ENCODE measurements at places on chromosomes 7 and 10. TPM values are rescaled to one million over a fixed set of nuclear protein-coding genes. Genes with fewer than 3 reads are reported as not detected.
A peak's percentile ranks its signal among the peaks of the same experiment; 100 is the strongest.

The CCSER2 gene
- 21.7 TPM for total RNA-seq

The FZD8 gene
- 4.3 TPM for total RNA-seq

The PBLD gene
- 40.5 TPM for total RNA-seq

The BET1 gene
- 19.8 TPM for total RNA-seq

The DGKI gene
- total RNA-seq: 0.12 TPM

The CYREN gene
- 29.0 TPM for total RNA-seq

The SYT15B gene
- total RNA-seq: 3.1 TPM

GRCh38 chr7:108015740-108016139 lies 12.8 kb upstream of the LAMB1 start:
- peaks cover 42% of the 10 kb centered on the region for H3K4me1 ChIP-seq
- H3K4me3 ChIP-seq: no peak overlapping the region
- H3K27me3 ChIP-seq: no peaks in the 10 kb centered on the region
- no peaks in the 10 kb centered on the region for H3K36me3 ChIP-seq
- no peak for DNase-seq

- peak; percentile 25 for DNase-seq
- H3K27ac ChIP-seq: no peak overlapping the region
- no peaks in the 10 kb centered on the region for H3K4me1 ChIP-seq
- H3K4me3 ChIP-seq: no peak overlapping the region
- H3K36me3 ChIP-seq: no peaks in the 10 kb centered on the region
- H3K27me3 ChIP-seq: no peaks in the 10 kb centered on the region
Observed at GRCh38 chr7:23938937-23939552, 229.0 kb downstream of the STK31 start.

- peak; percentile 93 for DNase-seq
- no peaks in the 10 kb centered on the region for H3K4me1 ChIP-seq
- H3K4me3 ChIP-seq: peak overlapping the region; percentile 30
- H3K27me3 ChIP-seq: no peaks in the 10 kb centered on the region
- no peak overlapping the region for H3K27ac ChIP-seq
Observed at GRCh38 chr10:73940634-73941221, 29.8 kb downstream of the PLAU start.

- H3K27me3 ChIP-seq: no peaks in the 10 kb centered on the region
- no peak for DNase-seq
- no peaks in the 10 kb centered on the region for H3K4me1 ChIP-seq
- no peak overlapping the region for H3K27ac ChIP-seq
Observed at GRCh38 chr10:119479532-119479931, 63.0 kb downstream of the RGS10 start.

DNA sequence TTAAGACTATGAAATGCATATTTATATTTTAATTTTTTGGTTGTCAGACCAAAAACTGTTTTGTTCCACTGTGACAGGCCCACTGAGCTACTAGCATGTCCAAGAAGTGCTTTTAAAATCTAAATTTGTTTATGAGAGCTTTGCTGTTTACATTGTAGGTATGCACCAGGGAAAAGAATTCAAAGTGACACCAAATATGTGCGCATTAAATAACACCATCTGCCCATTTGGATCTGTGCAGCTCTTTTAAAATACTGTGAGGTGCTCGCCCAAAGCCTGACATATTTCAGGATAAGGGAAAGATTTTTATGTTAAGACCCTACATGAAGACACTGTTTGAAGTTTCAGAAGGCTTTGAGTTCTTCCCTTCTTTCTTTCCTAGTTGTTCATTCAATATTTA lies 162.9 kb downstream of the ST7 start:
- no peaks in the 10 kb centered on the region for H3K36me3 ChIP-seq
- DNase-seq: no peak
- no peak overlapping the region for H3K27ac ChIP-seq
- no peak overlapping the region for H3K4me3 ChIP-seq
- H3K4me1 ChIP-seq: peaks cover 3% of the 10 kb centered on the region
- no peaks in the 10 kb centered on the region for H3K27me3 ChIP-seq

DNA sequence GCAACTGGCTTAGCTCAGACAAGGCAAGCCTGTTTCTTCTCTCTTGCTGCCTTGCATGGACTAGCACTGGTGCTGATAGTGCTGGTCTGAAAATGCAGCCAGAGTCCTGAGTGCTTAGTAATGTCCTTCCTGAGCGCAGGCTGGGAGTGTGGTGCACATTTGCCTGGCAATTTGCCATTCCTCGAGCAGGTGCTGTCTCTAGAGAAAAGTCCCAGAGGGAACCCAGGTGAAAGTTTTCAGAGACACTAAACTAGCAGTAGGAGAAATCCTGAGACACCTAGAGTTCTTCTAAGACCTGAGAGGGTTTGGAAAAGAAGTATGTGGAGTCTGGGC lies 1.9 kb downstream of the SFTPD start:
- no peak overlapping the region for H3K4me3 ChIP-seq
- no peak overlapping the region for H3K27ac ChIP-seq
- no peaks in the 10 kb centered on the region for H3K4me1 ChIP-seq
- no peaks in the 10 kb centered on the region for H3K36me3 ChIP-seq

DNA sequence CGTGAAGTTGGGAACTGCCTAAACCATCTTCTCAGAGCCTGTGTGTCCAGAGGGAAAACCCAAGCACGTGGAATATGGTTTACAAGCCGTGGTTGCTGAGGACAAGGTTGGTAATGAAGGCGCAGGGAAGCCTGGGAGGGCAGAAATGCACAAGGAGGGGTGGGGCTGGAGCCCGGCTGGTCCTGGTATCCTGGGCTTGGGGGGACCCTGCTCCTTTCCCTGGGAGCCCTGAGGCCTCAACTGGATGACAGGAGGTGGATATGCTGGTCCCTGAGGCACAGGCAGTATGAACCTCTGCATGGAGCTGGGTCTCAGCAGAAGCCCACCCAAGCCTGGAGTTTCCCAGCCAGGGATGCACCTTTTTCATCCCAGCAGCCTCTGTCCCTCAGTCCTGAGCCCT lies 80.3 kb upstream of the RET start:
- no peaks in the 10 kb centered on the region for H3K36me3 ChIP-seq
- no peaks in the 10 kb centered on the region for H3K27me3 ChIP-seq
- H3K4me1 ChIP-seq: no peaks in the 10 kb centered on the region
- no peak overlapping the region for H3K27ac ChIP-seq
- no peak overlapping the region for H3K4me3 ChIP-seq

DNA sequence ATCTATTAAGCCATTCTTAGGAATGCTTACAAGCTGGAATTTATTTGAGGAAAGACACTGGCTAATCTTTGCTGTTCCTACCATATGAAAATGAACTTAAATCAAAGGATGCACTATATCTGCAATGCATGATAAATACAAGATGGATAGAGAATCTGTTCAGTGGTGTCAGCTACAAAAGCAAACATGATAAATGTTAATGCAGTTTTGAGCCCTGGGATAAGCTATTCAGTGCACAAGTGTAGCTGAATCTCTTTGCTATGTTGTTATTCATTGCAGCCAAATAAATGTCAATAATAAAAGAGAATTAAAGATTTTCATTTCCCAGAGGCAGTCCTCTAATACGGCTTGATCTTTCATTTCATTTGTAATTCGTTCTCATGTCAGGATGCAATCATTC lies 223.8 kb upstream of the KAT6B start:
- no peaks in the 10 kb centered on the region for H3K27me3 ChIP-seq
- H3K36me3 ChIP-seq: no peaks in the 10 kb centered on the region
- no peak for DNase-seq
- no peak overlapping the region for H3K27ac ChIP-seq
- H3K4me3 ChIP-seq: no peak overlapping the region
- peaks cover 6% of the 10 kb centered on the region for H3K4me1 ChIP-seq

GRCh38 chr7:44561962-44562621 lies 11.6 kb downstream of the DDX56 start:
- no peaks in the 10 kb centered on the region for H3K36me3 ChIP-seq
- no peak for DNase-seq
- H3K27ac ChIP-seq: no peak overlapping the region

- no peaks in the 10 kb centered on the region for H3K36me3 ChIP-seq
- H3K4me3 ChIP-seq: no peak overlapping the region
- DNase-seq: no peak
Observed at GRCh38 chr7:18076461-18076860, 48.8 kb upstream of the PRPS1L1 start.
